HT-29 (cell line): ENCODE measurements at places on chromosomes 12 and 14.

GRCh38 chr14:68527329-68527851 lies 265.5 kb downstream of the ZFP36L1 start:
- no peak for DNase-seq

- DNase-seq: no peak
These were observed 124.5 kb downstream of the SLC8A3 start for GRCh38 chr14:70064136-70064865.

GRCh38 chr12:40058721-40059190 lies 47.1 kb downstream of the SLC2A13 start:
- DNase-seq: no peak

DNA sequence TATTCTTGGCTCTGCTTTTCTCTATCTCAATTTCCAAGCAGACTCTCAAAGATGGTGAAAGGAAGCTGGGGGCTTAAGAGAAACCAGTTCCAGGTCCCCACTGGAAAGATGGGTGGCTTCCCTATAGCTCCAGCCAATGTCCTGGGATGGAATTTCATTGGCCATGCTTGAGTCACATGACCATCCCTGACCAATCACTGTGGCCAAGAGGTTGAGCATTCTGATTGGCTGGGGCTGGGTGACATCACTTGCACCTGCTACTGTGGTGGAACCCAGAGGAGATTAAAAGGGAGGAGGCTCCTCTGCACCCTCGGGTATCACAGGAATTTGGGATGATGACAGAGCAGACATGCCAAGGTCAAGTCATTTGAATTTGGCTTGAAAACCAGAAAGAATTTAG lies 436.5 kb downstream of the TMEM132D start:
- no peak for DNase-seq
